Caki2 (cell line): ENCODE measurements at places on chromosomes 7 and 10.

GRCh38 chr7:140200061-140200989, 23.5 kb upstream of the KDM7A start:
- DNase-seq = no peak

GRCh38 chr7:141094336-141095070, 20.6 kb downstream of the TMEM178B start:
- no peak for DNase-seq

DNA sequence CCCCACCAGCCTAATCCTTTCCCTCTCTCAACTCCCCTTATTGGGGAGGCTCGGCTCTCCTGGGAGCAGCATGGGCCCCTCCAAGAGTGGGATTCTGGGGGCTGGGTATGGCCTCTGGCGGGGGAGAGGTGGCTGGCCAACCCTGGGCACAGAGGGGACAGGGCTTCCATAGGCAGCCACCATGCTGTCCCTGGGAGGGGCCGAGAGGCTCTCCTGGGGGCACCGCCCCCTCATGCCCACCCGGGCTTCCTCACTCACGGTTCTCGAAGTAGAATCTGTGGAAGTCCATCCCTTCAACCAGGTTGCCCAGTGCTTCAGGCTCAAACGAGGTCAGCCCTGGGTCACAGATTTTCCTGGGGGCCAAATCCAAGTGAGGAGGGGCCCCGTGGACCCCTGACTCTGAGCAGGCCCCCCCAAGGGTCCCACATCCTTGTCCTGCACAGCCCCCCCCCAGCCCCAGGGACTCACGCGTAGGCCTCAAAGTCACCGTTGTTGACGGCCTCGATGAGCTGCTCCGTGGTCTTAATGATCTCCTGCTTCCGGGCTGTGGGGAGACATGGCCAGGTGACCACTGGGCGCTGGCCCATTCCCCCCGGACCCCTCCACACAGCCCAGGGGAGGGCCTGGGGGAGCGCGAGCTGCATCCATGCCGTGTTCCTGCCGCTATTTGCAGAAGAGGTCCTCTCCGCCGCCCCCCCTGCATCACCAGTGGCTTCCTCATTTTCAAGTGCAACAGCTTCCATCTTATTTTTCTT, 19.8 kb downstream of the YKT6 start:
- DNase-seq = no peak

- no peak for DNase-seq
Measured at GRCh38 chr7:65892835-65893234, 20.0 kb downstream of the VKORC1L1 start.

- DNase-seq = no peak
Measured at GRCh38 chr10:18460032-18460431, 191.4 kb downstream of the NSUN6 start.

GRCh38 chr10:99766302-99766681, 16.1 kb upstream of the ABCC2 start:
- DNase-seq = no peak
